HepG2 (cell line): ENCODE measurements at places on chromosomes 16 and 17. TPM values are rescaled to one million over a fixed set of nuclear protein-coding genes. Genes with fewer than 3 reads are reported as not detected.

Gene TLCD1
- 9.6 and 19.6 TPM in 2 replicates for total RNA-seq

Gene FOXF1
- not detected in 2 replicates for total RNA-seq

Gene MYCBPAP
- total RNA-seq = 0.24 and 0.36 TPM in 2 replicates

Gene KRT14
- not detected in 2 replicates for total RNA-seq

Gene CLTC
- total RNA-seq = 283 and 643 TPM in 2 replicates

Gene CES4A
- total RNA-seq = 0.09 TPM in 1 of 2 replicates, not detected in the other

Gene PRSS8
- total RNA-seq = 1.2 and 2.6 TPM in 2 replicates

Gene MPV17L
- 63.8 and 75.8 TPM in 2 replicates for total RNA-seq

DNA sequence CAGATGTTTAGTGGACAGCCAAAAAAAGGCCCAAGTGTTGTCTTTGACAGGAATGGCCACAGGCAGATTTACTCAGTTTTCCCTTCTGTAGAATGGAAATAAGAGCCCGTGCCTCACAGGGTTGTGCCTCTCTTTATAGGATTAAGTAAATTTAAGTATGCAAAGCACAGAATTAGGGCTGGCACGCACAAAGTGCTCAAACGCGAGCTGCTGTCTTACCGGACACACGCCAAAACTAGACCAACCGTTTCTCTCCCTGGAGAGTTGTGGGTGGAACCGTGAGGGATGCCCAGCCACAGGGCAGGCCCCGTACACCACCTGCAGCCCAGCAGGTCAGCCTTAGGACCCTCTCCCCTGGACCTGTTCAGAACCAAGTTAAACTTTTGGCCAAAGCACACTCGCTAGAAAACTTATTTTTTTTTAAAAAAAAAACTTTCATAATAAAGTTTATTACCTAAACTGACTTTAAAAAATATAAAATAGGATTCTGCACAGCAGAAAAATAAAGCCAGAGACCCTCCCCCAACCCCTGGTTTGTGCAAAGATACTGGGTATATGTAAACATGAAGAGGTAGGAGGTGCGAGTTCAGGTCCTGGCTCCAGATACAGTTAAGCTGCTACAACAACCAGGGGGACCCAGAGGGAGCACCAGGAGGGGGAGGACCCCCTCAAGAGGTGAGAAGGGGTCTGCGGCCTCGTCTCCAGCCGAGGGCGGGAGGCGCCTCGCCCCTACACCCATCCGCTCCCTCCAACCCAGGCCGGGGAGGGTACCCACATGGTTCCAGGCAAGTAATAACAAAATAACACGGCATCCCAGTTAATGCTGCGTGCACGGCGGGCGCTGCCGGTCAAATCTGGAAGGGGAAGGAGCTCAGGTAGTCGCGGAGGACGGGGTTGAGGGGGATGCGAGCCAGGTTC is 1.8 kb downstream of the SOCS1 start:
- no peak for DNase-seq

GRCh38 chr16:50178491-50178941 is 25.4 kb downstream of the TENT4B start:
- no peak for DNase-seq

- DNase-seq = no peak
These were observed 157.5 kb downstream of the HS3ST2 start for GRCh38 chr16:22971346-22971924.

DNA sequence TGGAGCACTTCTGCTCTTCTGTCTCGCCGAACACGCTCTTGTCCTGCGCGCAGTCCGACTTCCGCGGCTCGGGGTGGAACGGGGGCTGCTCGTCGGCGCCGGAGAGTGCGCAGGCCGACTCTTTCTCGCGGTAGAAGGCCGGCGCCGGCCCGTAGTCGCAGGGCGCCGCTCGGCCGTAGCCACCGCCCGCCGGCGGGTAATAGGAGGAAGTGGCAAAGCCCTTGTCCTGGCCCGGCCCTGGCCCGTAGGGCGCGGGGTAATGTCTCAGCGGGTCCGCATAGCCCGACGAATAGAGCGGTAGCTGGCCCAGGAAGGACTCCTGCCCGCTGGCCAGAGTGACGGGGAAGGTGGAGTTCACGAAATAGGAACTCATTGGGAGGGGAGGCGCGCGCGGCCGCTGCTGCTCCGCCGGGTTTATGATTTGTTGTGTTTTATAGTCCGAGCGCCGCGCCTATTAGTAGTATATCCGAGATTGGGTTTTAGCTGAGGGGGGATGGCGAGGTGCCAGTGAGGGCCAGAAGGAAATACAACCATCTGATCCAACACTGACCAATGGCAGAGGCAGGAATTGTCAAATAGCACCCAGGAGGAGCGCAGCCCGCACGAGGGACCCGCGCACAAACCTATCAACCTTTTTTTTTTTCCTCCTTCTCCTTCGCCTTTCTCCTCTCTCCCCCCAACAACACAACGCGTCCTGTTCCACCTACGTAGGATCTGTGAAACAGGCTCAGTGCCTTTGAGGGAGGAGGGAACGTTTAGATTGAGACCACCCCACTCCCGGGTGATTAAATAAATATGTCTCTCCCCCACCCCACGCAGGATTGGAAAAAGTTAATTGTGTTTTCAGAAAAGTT is 4.4 kb upstream of the HOXB5 start:
- no peak for DNase-seq

GRCh38 chr17:74694081-74694480 is 18.6 kb downstream of the CD300LF start:
- DNase-seq = no peak

DNA sequence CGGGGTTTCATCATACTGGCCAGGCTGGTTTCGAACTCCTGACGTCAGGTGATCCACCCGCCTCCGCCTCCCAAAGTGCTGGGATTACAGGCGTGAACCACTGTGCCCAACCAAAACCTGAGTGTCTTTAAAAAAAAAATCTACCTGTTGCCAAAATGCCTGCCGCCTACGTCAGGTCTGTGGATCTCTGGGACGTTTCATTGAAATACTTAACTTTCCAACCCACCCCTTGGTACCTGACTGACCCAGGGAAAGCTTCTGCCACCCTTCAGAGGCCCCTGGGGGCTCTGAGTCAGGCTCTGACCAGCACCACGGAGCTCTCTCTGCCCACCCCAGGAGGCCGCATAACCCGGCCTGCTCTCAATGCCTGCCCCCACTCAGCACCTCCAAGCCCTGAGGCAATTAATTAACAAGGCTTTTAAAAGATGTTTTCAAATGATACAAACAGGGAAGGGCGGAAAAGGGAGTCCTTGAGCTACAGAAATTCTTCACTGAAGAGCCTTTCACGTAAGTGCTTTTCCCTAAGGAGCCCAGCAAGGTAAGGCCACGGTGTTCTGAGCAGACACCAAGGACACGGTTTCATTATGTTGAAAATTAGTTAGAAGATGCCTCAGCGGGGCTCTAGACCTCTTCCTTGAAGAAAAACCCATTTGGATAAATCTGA is 29.3 kb upstream of the GSG1L start:
- DNase-seq = no peak

DNA sequence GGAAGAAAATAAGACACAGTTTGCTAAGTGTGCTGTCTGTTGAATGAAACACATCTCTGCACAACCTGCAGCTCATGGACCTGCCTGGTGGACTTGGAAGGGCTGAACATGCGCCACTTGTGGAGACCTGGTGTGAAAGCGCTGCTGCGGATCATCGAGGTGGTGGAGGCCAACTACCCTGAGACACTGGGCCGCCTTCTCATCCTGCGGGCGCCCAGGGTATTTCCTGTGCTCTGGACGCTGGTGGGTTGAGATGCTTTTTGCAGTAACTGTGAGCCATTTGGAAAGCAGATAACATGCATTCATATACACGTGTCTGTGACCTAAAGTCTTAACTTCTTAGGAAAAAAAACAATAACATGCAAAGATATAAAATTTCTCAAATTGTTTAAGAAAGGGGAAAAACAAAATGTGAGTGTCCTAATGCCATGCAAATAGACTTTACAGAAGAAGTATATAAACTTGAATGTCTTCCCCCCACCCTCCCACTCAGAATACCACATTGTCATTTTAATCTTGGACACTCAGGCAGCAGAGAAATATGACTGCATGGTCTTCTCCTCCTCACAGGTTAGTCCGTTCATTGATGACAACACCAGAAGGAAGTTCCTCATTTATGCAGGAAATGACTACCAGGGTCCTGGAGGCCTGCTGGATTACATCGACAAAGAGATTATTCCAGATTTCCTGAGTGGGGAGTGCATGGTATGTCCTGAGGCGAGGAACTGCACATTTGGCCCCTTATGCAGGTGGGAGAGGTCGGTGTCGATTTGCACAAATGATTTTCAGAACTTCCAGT is 65.6 kb downstream of the SEC14L1 start:
- no peak for DNase-seq

GRCh38 chr17:80365983-80366382 is 49.0 kb upstream of the ENDOV start:
- DNase-seq = no peak

DNA sequence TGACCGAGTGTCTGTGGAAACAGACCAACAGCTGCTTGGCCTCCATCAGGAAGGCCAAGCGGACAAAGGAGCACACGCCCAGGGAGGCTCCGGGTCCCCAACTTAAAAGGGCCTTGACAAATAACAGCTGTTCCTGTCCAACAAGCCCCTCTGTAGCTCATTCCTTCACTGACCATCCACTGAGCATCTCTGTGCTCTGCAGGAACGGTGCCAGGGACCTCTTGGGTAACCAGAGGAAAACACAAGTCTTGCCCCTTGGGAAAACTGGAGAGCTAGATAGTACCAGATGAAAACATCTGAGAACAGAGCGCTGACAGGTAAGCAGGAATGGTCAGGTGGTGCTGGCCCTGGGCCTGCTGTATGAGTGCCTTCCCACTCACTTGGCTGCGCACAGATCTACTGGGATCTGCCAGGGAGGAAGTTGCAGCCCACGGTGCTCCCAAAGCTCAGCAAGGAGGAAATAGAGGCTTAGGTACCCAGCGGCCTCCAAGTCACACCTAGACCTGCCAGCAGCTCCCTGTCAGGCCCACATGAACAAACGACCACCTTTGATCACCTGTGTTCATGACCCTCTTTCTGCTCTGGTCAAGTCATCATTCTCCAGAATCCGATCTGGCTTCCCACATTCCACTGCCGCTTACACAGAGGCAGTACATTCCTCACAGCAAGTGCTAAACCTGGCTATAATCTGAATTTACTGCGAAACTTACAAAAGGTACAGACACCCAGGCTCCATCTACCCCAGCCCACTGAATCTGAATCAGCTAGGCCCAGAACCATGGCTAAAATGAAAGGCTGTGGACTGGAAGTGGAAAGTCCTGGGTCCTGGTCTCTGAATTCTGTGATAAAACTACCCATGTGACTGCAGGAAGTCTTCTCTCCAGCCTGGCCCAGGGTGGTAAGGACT is 12.5 kb downstream of the DCAKD start:
- DNase-seq = no peak

GRCh38 chr16:4814046-4814445 is 11.6 kb upstream of the ROGDI start:
- no peak for DNase-seq

GRCh38 chr17:74729368-74729767 is 7.7 kb upstream of the RAB37 start:
- no peak for DNase-seq

DNA sequence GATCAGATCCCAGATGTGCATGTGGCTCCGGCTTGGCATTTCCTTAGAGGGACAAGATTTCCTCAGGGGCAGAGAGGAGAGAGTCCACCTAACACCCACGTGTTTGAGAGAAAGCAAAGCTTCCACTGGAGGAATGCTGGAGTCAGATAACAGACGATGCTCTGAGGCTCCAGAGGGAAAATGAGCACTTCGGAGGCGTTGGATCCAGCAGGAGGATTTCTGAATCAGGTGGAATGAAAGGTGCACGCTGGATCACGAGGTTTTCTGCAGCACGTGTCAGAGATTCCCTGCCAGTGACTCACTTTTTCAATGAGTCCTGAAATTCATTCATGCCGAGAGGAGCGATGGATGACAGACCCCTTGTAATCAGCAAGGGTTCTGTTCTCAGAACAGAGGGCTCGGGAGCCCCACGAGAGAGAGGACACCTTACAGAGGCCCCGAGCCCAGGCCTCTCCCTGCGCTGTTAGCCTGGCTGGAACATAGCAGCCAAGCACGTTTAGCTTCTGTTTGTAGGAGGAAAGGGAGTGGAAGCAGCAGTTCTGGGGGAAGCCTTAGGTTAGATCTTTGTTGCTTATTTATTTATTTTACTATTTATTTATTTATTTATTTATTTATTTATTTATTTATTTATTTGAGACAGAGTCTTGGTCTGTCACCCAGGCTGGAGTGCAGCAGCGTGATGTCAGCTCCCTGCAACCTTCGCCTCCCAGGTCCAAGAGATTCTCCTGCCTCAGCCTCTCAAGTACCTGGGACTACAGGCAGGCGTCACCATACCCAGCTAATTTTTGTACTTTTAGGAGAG is 49.3 kb upstream of the JPH3 start:
- no peak for DNase-seq

DNA sequence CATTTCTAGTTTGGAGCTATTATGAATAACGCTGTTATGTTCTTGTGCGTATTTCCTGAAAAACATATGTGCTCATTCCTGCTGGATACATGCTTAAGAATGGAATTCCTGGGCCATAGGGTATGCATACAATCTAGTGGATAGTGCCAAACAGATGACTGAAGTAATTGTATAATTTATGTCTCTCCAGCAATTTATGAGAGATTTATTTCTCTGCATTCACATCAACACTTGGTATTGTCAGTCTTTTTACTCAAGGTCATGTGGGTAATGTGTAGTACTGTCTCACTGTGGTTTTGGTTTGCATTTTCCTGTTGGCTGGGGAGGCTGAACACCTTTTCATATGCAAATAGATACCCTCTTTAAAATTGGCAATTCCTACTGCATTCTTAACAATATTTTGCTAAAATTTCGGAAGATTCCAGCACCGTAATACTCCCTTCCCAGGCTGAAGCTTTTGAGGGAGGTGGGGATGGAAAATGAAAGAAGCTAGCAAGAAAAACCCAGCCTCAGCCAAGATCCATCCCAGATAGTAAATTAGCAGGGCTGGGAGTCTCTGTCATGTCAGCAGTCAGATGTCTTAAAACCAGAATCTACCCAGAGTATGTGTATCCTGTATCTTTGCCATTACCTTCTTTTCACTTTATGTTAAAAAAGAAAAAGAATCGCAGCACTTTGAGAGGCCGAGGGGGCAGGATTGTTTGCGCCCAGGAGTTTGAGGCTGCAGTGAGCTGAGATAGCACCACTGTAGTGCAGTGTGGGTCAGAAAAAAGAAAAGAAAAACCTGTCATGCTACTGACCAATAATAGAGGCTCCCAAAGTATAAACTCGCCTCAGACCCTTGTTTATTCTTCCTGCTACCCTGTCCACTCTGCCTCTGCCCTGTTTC is 204.9 kb downstream of the LGALS9B start:
- no peak for DNase-seq

- no peak for DNase-seq
These were observed 1.3 kb upstream of the ST6GALNAC2 start for GRCh38 chr17:76586741-76587487.

- no peak for DNase-seq
These were observed 46.2 kb downstream of the MYH3 start for GRCh38 chr17:10610884-10611283.
